ENCODE measurements at places on chromosomes 2 and 18.

- DNase-seq = no peak
Observed at GRCh38 chr2:191617575-191617974, 60.4 kb upstream of the NABP1 start.

- DNase-seq = no peak
Observed at GRCh38 chr2:200587007-200587616, 1.3 kb downstream of the AOX1 start.

GRCh38 chr18:49856496-49856895, 43.2 kb upstream of the ACAA2 start:
- DNase-seq = no peak

- DNase-seq = no peak
Observed at GRCh38 chr2:96556441-96557330, 20.1 kb downstream of the ARID5A start.

DNA sequence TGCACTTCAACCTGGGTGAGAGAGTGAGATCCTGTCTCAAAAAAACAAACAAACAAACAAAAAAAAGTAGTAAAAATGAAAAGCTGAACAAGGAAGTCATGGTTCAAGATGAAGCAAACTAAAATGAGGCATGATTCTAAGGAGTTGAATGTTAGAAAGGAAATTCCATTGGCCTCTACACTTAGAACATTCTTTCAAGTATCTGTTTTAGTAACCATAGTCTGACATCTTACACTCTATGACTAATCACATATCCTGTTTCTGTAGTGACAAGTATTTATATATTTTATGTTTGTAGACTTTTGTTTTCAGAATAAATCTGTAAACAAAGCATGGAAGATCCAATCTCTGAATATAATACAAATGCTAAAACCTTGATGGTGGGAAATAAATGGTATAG, 164.1 kb downstream of the KIAA1328 start:
- no peak for DNase-seq

DNA sequence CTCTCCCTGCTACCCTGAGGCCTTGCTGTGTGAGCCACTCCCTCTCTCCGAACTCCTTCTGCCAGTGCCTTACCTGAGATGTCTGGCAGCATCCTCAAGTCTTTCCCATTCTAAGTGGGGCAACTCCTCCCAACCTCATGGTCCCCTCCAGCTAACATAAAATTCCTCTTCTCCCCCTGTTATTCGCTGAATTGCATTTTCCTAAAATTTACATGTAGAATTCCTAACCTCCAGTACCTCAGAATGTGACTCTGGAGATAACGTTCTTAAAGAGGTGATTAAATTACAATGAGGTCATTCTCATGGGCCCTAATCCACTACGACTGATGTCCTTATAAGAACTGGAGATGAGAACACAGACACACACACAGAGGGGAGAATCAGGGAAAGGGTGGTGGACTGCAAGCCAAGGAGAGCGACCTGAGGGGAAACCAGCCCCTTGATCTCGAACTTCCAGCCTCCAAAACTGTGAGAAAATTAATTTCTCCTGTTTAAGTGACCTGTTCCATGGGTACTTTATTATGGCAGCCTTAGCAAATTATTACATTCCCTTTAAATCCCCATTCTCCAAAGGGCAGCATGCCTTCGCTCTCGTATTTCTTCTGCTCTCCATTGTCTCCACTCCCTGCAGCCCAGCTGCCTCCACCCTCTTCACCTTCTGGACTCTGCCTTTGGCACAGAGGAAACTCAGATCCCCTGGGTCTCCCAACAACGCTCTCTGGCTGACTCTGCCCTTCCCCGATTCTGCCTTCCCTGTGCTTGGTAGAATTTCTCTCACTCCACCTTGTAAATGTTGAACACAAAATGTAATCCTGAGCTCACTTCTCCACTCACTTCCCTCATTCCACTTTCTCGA, 70.5 kb downstream of the TGIF1 start:
- no peak for DNase-seq

DNA sequence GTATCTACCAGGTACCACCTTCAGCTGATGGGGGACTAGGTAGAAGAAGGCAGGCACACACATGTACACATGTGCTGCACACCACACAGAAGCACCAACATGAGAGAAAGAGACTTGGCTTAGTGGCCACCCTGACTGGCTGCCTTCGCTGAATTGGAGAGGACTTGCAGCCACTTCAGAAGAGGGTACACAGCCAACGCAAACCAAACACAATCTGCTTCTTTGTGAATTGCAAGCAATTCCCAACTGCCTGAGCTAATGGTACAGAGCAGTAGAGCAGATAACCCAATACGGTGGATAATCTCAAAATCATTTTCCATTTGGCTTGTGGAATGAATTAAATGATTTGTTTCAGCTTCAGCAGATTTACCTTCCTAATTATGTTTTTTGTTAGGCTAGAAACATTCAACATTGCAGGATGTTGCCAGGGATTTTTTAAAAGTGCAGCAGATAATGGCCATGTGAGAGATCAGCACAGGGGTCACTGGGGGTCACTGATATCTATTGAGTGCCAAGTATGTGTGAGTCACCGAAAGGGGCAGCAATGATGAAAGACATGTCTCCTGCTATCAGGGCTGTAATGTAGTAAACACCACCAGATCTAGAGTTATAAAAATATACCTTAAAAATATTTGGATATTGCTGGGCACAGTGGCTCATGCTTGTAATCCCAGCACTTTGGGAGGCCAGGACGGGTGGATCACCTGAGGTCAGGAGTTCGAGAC, 652.6 kb downstream of the BCL11A start:
- DNase-seq = no peak

DNA sequence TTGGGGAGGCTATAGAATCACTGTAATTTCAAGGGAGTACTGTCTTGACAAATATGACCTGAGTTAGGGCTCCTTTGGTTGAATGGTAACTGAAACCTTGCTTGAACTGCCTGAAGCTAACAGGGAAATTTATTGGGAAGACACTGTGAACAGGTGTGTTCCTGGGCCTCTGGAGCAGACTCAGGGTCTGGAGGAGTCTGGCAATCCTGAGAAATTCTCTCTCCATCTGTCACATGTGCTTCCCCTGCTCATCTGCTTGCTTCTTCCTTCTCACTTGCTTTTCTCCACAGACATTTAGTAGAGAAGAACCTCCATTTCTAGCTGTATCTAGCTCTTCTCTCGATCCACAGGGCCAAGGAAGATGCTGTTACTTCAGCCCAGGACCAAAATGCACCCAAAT, 476.5 kb downstream of the LRP1B start:
- no peak for DNase-seq

GRCh38 chr2:209411296-209411695, 12.6 kb upstream of the MAP2 start:
- DNase-seq = no peak

- DNase-seq = no peak
Observed at GRCh38 chr18:32753656-32754260, 19.1 kb downstream of the KLHL14 start.

GRCh38 chr2:88832311-88832991, 141.0 kb downstream of the RPIA start:
- no peak for DNase-seq

- no peak for DNase-seq
Observed at GRCh38 chr2:239455436-239456203, 54.8 kb upstream of the HDAC4 start.

GRCh38 chr2:79512442-79513401, at the start of gene CTNNA2:
Gene CTNNA2, plus strand, starts transcription at chr2:79513051.
- peak; percentile 43 for DNase-seq

DNA sequence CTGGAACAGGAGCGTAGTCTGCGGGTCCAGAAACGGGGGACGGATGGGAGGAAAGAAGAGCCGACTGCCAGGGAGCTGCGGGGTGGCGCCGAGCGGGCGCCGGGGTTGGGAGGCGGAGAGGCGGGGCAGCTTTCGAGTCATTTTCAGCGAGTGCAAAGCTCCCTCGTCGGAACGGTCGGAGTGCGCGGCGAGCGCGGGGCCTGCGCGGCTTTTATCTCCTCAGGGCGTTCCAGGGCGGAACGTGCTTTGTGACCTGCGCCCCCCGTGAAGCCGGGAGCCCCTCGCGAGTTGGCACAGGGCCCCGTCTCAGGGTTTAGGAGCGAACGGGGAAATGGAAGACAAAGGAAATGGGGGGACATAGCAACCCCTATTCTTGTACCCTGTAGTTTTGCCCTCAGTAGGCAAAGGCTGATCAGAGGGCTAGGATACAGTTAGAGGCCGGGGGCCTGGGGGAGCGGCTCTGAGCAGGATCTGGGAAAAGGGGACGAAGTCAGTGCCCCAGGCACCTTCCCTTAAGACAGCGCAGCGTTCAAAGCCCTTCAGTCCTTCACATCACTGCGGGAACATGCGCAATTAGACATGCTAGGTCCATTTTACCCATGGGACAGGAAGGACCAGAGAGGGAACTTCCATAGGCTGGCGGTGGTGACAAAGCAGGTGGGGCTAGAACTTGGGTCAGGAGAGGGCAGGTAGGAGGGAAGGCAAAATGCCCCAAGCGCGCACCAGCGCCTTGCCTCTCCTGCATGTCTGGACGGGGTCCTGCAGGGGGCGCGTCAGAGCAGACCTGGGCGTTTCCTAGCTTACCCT, 60.1 kb upstream of the IL1RL1 start:
- DNase-seq = no peak

- DNase-seq = peak; percentile 10
Observed at GRCh38 chr18:75783566-75784281, 356.2 kb upstream of the SMIM21 start.

DNA sequence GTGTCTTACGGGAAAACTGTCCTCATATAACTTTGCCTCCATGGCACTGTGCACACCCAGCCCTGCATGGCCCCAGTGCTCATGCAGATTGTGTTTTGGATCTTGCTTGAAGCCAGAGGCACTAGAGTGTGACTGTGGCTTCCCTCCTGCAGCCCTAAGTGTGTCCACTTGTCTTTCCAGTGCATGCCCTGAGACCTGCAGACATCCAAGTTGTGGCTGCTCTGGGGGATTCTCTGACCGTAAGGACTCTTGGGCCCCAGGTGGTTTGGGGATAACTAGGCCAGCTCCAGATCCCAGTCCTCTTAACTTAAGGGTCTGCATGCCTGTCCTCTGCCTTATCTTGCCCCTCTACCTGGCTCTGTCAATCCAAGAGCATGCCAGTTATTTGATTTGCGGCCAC, 96.6 kb downstream of the PLB1 start:
- no peak for DNase-seq

DNA sequence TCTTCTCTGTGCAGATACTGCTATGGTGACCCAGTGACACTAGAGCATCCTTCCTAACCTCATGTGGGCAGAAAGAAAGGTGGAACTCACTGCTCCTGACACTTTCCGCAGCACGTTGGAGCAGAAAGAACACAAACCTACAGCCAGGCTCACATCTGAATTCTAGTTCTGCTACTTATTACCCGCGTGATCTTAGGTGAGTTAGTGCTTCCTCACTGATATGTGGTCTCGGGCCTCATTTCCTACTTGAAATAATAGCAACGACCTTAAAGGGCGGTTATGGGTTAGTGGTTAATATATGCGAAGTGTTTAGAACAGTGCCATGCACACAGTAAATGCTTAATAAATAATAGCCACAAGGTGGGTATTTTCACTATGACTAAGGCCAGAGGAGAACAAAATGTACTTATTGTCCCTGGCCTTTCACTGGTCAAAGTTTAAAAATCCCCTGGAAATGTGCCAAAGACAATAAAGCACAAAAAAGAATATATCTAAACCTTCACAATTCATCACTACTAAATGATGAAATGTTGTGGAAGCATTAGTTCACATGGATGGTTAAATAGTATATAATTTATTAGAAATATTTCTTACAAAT, 66.6 kb downstream of the MYOM1 start:
- DNase-seq = no peak

DNA sequence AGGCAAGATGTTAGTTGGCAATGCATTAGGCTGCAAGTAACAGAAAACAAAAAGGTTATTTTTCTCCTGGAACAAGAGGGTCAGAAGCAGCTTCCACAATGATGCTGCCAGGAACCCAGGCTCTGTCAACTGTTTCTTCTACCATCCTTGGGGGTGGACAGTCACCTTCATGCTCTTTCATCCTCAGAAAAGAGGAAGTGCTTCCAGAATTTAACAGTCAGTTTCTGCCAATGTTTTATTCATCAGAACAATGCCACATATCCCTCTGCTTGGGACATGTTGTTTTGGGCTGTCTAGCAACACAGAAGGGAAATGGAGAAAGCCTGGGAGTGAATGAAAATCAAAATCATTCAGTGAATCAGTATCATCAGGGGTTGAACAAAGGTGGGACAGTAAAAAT, 7.1 kb downstream of the TMEM182 start:
- no peak for DNase-seq

GRCh38 chr2:15811367-15811766, 129.0 kb upstream of the MYCN start:
- no peak for DNase-seq

All from right renal pelvis (tissue), 4 donors.